Esophagus squamous epithelium (tissue), 5 donors: ENCODE measurements at places on chromosomes 13 and 19. TPM values are rescaled to one million over a fixed set of nuclear protein-coding genes. Genes with fewer than 3 reads are reported as not detected.

GRCh38 chr13:80469105-80469852 is 128.4 kb upstream of the SPRY2 start:
- H3K4me3 ChIP-seq: no peak overlapping the region
- DNase-seq: no peak
- no peaks in the 10 kb centered on the region for H3K27me3 ChIP-seq
- peak overlapping the region; percentile 79 for H3K27ac ChIP-seq
- no peaks in the 10 kb centered on the region for H3K36me3 ChIP-seq

Gene ZNF729
- total RNA-seq: not detected

Gene F10
- 21.6 TPM for total RNA-seq

Gene ZNF440
- 20.3 TPM for total RNA-seq

GRCh38 chr19:50728084-50728737 is 5.0 kb downstream of the CLEC11A start:
- H3K4me3 ChIP-seq: peak overlapping the region; percentile 12
- no peak overlapping the region for H3K27ac ChIP-seq
- H3K36me3 ChIP-seq: no peaks in the 10 kb centered on the region
- peaks cover 37% of the 10 kb centered on the region for H3K4me1 ChIP-seq
- peaks cover 79% of the 10 kb centered on the region for H3K27me3 ChIP-seq

DNA sequence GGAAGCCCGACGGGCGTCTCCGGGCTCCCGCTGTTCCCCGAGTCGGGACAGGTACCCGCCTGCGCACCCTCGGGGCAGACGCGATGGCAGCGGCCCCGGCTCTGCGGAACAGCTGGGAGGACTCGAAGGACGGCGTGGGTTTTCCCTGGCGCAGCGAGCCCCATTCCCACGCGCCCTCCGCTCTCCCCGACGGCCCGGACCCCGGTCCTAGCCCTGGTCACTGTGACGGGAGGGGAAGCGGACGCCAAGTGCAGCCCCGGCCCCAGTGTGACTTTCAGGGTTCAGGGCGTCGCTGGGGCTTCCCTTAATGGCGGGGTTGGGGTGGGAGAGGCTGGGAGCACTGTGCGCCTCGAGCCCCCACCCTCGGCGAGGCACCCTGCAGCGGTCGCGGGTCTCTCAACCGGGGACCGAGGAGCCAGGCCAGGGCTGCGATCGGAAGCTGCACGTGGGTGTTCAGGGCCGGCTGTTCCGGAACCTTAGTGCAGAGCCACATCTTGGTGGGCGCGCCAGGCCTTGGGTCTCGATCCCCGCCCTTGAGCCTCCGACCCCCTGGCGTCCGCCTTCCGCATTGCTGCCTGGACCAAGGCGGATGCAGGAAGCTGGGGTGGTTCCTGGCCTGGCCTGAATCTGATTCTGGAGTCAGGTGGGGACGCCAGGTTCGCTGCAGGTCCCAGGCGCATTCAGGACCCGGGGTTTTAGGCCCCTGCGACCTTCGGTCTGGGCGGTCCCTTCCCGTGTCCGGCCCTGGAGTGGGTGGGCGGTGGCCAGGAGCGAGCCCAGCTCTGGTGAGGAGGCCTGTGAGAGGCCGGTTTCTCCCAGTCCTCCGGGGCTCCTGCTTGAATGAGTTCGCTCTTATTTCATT is 3.5 kb downstream of the LGALS7B start:
- H3K27ac ChIP-seq: peak overlapping the region; percentile 87
- H3K27me3 ChIP-seq: no peaks in the 10 kb centered on the region
- peak overlapping the region; percentile 13 for H3K4me3 ChIP-seq
- H3K4me1 ChIP-seq: peaks cover 12% of the 10 kb centered on the region
- no peaks in the 10 kb centered on the region for H3K36me3 ChIP-seq
- DNase-seq: no peak

DNA sequence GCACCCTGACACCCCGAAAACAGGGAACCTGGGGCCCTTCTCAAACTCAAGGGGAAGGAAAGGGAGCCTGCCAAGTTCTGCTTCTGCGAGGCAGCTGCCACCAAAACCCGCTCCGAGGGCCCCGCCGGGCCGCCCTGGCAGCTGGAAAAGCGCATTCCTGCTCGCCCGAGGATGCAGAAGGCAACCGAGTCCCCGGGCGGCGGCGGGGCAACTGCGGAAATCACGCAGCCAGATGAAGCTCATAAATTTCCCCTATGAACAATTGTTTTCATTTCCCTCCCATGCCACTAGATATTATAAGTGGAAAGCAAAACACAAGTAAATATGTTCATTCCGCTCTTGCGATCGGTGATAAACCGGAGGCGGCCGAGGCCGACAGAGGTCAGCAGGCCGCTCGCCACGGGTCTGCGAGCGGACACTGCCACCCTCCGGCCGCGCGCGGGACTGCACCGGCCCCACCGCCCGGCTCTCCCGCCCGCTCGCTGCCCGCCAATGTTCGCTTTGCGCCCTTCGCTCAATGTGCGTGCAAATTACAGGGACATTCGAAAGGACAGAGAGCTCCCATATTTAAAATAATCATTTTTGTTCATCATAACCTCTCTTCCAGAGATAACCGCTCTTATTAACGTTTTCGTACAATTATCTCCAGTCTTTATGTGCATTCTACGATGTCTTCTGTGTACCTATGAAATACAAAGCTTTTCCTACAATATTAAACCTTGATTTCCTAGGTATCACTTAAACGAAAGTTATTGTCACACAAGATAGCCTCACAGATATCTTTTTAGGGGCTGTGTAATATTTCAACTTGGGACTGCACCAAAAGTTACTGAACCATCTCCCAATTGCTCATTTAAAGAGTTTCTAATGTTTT is 120.8 kb upstream of the ZNF507 start:
- no peaks in the 10 kb centered on the region for H3K36me3 ChIP-seq
- no peak overlapping the region for H3K27ac ChIP-seq
- H3K27me3 ChIP-seq: no peaks in the 10 kb centered on the region
- DNase-seq: no peak
- peaks cover 10% of the 10 kb centered on the region for H3K4me1 ChIP-seq

- no peak for DNase-seq
Measured at GRCh38 chr13:39498471-39499114, 104.4 kb downstream of the LHFPL6 start.

- no peak for DNase-seq
- peaks cover 83% of the 10 kb centered on the region for H3K4me1 ChIP-seq
- H3K36me3 ChIP-seq: no peaks in the 10 kb centered on the region
- H3K27ac ChIP-seq: peak overlapping the region; percentile 46
Measured at GRCh38 chr19:18494267-18494607, 27.6 kb downstream of the ELL start.

DNA sequence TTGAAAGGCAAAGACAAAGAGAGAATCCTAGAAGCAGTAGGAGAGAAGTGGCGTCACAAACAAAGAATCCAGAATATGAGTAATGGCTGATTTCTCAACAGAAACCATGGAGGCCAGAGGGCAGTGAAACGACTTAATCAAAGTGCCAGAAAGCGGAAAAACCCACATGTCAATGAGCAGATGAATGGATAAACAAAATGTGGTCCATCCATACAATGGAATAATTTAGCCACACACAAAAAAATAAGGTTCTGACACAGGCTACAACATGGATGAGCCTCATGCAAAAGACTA is 52.2 kb upstream of the RANBP3 start:
- no peak for DNase-seq
- no peaks in the 10 kb centered on the region for H3K36me3 ChIP-seq
- no peaks in the 10 kb centered on the region for H3K27me3 ChIP-seq
- H3K4me1 ChIP-seq: no peaks in the 10 kb centered on the region
- no peak overlapping the region for H3K27ac ChIP-seq

- no peak overlapping the region for H3K4me3 ChIP-seq
- peak overlapping the region; percentile 94 for H3K27ac ChIP-seq
- DNase-seq: no peak
- H3K4me1 ChIP-seq: peaks cover 16% of the 10 kb centered on the region
- peaks cover under 1% of the 10 kb centered on the region for H3K36me3 ChIP-seq
- no peaks in the 10 kb centered on the region for H3K27me3 ChIP-seq
Measured at GRCh38 chr19:17136021-17136420, 60.4 kb downstream of the MYO9B start.
